Breast epithelium (tissue), 4 donors: ENCODE measurements at places on chromosomes 1 and 21. TPM values are rescaled to one million over a fixed set of nuclear protein-coding genes. Genes with fewer than 3 reads are reported as not detected.

The ILDR2 gene
- not detected for total RNA-seq

DNA sequence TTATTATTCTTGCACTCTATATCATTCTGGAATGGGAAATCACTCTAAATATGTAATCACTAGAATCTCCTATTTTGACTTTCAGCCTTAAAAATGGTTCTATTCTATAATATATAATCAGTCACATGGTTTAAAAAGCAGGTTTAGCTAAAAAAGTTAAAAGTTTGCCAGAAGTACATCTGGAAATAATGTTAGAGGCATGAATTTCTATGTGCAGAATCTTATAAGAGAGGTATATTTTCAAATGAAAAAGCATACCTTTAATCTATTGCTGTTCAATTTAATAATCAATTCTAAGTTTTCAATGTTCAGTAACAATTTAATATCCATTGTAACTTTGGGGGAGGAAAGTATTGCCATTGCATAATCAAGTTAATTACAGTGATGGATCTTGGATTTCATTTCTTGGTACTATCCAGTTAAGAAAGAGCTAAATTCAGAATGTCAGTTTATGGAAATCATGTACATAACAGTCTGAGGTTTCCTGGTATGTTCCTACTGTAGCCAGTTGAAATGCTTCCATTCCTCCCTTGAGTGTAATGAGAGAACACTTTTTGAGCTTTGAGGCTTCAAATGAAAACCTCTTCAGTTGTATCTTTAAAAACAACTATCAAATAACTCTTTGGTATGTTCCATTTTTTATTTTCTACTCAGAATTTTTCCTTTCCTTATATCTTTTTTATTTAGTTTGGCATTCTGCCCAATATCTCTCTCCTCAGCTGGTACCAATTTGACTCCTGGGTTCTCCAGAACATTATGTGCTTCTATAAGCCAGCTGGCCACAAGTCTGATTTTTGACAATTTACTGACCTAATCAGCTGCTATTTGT is 175.7 kb upstream of the COL11A1 start:
- DNase-seq = no peak

DNA sequence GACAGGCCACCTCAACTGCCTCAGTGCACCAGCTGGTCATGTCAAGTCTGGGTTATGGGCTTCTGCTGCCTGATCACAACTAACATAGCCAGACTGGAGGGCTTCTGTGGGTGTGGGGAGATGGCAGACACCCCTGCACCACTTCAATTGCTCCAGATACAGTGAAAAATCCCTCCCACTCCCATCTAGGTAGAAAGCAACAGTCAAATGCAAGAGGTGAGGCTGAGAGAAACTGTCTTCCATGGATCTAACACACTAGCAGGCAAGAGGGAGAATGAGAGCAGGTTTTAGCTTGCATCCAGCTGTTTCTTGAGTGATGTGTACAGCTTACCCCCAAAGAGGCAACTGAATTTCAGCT is 10.8 kb downstream of the KCNA2 start:
- no peak for DNase-seq

DNA sequence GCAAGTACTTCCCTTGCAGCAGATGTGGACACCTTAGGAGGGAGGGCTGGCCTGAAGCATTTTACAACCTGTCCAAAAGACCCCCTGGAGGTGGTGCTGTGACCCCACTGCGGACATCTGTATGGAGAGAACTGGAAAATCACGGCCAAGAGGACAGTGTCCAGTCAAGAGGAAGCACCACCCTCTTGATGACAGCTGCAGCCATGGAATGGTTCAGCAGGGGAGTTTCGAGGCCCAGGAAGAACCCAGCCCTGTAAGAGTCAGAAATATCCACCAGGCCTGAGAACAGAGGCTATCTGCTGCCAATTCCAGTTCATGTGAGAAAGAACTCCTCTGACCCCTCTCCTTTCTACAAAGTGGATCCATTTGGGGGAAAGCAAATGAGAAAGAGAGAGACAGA is 126.8 kb downstream of the PLXNA2 start:
- DNase-seq = no peak

GRCh38 chr1:184499616-184500015 is 112.8 kb downstream of the C1orf21 start:
- DNase-seq = no peak

The ADORA1 gene
- total RNA-seq = 0.64 TPM

GRCh38 chr1:186819563-186819962 is 9.2 kb upstream of the PLA2G4A start:
- DNase-seq = no peak

DNA sequence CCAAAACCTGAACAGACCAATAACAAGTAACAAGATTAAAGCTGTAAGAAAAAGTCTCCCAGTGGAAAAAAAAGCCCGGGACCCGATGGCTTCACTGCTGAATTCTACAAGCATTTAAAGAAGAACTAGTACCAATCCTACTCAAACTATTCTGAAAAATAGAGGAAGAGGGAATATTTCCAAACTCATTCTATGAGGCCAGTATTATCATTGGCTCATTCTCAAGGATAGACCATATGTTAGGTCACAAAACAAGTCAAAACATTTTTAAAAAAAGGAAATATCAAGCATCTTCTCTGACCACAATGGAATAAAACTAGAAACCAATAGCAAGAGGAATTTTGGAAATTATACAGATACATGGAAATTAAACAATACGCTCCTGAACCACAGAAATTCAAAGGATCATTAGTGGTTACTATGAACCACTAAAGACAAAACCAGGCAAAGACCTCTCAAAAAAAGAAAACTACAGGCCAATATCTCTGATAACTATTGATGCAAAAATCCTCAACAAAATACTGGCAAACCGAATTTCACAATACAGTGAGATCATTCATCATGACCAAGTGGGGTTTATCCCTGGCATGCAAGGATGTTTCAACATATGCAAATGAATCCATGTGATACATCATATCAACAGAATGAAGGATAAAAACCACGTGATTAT is 13.9 kb upstream of the IL20 start:
- no peak for DNase-seq

The ZNF684 gene
- total RNA-seq = 5.9 TPM

GRCh38 chr1:21828506-21829210 is 16.6 kb downstream of the LDLRAD2 start:
- DNase-seq = no peak

- DNase-seq = no peak
Measured at GRCh38 chr1:201734786-201735185, 94.2 kb upstream of the IPO9 start.

DNA sequence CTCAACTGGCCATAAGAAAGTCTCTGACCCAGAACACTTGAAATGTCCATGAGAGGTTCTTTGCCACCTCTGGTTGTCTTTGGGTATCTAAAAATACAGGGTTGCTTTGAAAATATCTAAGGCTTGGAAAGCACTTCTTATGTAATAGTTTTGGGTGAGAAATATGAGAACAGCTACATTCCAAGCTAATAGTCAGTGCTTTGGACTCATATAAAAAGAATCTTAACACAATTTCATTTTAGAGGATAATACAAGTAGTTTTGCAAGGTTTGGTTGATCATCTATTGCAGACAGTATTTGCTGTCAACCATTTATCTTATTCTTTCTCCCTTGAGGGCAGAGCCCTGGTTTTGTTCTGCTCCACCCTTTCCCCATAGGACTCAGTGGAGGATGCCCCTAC is 207.5 kb downstream of the KCNK2 start:
- DNase-seq = no peak

GRCh38 chr1:231385416-231385748 is 36.7 kb downstream of the EGLN1 start:
- no peak for DNase-seq

GRCh38 chr1:40755067-40755466 is 28.5 kb upstream of the KCNQ4 start:
- DNase-seq = peak; percentile 32

GRCh38 chr1:119768778-119769177 is at the start of gene HMGCS2:
TSS of gene HMGCS2 (minus strand) at chr1:119768905. CDS start at chr1:119768844, 61 bp downstream.
- DNase-seq = no peak

- DNase-seq = no peak
Measured at GRCh38 chr1:40820251-40820797, 36.7 kb downstream of the KCNQ4 start.

The GBP4 gene
- total RNA-seq = 3.6 TPM

DNA sequence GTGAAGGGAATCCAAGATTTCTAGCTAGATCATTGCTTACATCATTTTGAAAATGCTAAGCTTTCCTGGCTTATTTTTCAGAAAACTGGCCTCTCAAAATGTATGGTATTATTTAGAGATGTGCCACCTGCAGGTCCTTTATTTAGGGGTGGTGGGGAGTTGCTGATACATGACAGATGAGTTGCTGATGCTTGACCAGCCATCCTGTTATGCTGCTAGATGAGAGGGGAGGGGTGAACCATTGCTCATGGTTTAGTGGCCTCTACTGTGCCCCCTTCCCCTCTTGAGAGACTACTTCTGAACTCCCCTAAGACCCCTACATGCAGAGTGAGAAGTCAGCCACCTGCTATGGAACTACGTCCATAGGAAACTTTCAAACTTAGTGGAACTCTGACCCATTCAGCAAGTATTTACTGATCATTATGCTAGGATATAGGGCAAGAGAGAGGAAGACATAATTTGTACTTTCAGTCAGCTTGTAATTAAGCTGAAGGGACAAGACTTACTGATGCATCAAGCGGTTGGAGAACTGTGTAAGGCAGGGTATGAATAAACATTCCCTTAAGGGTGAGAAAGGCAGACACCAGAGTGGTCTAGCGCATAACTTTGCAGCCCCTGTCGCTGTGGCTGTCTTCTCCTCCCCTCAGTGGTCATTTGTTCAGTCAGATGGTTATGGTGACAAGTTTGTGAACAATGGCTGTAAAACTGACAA is 34.6 kb downstream of the SLAMF6 start:
- no peak for DNase-seq
